ENCODE measurements at places on chromosomes 3 and 15. TPM values are rescaled to one million over a fixed set of nuclear protein-coding genes. Genes with fewer than 3 reads are reported as not detected.
A peak's percentile ranks its signal among the peaks of the same experiment; 100 is the strongest.

- DNase-seq: no peak
Measured at GRCh38 chr3:159607856-159608255, 380.8 kb upstream of the IL12A start.

- no peak for DNase-seq
Measured at GRCh38 chr3:168100777-168101492, 5.2 kb upstream of the GOLIM4 start.

The CHRNB4 gene
- 0.04 TPM for polyA plus RNA-seq

The LRTM1 gene
- polyA plus RNA-seq: not detected

The DET1 gene
- polyA plus RNA-seq: 1.1 TPM

The NPTN gene
- polyA plus RNA-seq: 65.2 TPM

The PSTPIP1 gene
- 5.4 TPM for polyA plus RNA-seq

GRCh38 chr3:73706771-73707170, 82.0 kb upstream of the PDZRN3 start:
- no peak for DNase-seq

DNA sequence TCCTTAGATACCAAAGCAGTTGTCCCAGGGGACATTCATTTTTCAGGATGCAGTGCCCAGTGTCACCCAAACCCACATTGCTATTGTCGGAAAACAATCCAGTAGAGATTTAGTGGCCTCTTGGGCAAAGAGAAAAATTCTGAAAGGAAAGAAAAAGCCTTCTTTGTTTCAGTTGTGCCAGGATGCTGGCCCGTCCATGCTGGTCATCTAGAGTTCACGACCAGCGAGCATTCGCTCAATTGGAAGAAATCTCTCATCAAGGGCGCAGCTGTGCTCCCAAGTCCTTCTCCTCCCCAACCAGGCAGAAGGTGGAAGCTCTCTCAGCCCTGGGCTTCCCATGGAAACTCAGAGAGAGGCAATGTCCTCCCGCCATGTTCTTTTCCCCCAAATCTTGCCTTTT, 123.7 kb downstream of the MTHFS start:
- no peak for DNase-seq

The SCAANT1 gene
- polyA plus RNA-seq: not detected

The SPINK8 gene
- polyA plus RNA-seq: not detected

The DCBLD2 gene
- 93.4 TPM for polyA plus RNA-seq

GRCh38 chr3:189606774-189607173, 24.4 kb upstream of the TP63 start:
- DNase-seq: no peak

DNA sequence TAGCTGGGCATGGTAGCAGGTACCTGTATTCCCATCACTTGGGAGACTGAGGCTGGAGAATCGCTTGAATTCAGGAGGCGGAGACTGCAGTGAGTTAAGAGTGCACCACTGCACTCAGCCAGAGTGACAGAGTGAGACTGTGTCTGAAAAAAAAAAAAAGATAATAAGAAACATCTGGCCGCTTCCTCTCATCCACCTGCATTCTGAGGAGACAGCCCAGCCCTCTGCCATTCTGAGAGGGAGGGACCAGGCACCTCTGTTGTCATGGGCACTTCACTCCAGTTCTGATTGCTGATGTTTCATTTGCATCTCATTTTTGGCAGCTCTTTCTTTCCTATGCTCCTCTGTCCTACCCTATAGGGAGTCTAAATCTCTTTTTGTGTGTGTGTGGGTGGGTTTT, 36.4 kb upstream of the GSK3B start:
- DNase-seq: no peak

- DNase-seq: no peak
Measured at GRCh38 chr15:71362987-71363968, 248.0 kb downstream of the THSD4 start.

The COL6A5 gene
- polyA plus RNA-seq: not detected

The UBA5 gene
- 22.2 TPM for polyA plus RNA-seq

GRCh38 chr3:138845181-138845601, 10.5 kb upstream of the PIK3CB start:
- DNase-seq: no peak

- DNase-seq: no peak
Measured at GRCh38 chr3:112751061-112751460, 95.6 kb downstream of the CD200R1L start.

- peak; percentile 15 for DNase-seq
Measured at GRCh38 chr3:140276703-140277102, 341.7 kb downstream of the CLSTN2 start.

DNA sequence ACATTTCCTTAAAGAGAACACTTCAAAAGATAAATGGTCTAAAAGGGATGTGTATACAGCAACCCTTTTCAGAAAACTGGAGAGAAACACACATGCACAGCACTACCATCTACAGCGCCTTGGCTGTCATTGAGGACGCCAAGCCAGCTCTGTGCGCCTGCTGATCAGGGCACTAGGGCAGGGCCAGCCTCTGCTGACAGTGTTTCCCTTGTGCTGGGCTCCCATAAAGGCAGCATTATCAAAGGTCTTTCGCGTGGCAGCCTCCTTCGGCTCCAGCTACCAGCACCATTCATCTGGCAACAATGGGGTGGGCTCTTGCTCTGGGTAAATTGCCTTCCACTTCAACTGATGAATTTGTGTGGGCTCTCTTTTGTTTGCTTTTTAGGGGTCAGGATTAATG, 53.4 kb downstream of the LDHAL6B start:
- DNase-seq: no peak

- DNase-seq: no peak
Measured at GRCh38 chr15:39471785-39472574, 108.9 kb upstream of the THBS1 start.

DNA sequence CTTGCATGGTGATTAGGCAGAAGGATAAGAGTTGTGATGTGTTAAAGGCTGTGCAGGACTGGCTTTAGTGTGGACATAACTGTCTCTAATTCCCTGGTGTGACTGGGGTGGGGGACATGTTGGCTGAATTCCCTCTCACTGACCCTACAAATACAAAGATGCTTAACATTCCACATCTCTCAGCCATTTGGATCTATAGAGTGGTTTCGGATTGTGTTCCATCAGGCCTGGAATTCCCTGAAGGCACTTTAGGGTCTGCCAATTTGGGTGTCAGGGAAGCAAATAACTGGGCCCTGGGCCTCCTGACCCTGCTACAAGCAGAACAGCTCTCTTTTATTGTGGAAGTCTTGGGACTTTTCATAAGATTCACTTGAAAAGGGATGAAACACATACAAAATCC, 56.2 kb downstream of the ARHGEF26 start:
- DNase-seq: no peak

Measured in foreskin keratinocyte (primary cell).